Cerebellar nuclear complex (tissue), 1 donor: ENCODE measurements at places on chromosomes 4 and X.

- DNase-seq, result no peak
Observed at GRCh38 chr4:152485726-152486276, 50.1 kb downstream of the FBXW7 start.

- DNase-seq, result no peak
Observed at GRCh38 chr4:86718152-86718551, 124.0 kb downstream of the PTPN13 start.

- DNase-seq, result no peak
Observed at GRCh38 chrX:120310861-120311726, at the start of gene TMEM255A. Gene TMEM255A (minus strand): TSS chrX:120311461. CDS start chrX:120311309, 152 bp downstream.

DNA sequence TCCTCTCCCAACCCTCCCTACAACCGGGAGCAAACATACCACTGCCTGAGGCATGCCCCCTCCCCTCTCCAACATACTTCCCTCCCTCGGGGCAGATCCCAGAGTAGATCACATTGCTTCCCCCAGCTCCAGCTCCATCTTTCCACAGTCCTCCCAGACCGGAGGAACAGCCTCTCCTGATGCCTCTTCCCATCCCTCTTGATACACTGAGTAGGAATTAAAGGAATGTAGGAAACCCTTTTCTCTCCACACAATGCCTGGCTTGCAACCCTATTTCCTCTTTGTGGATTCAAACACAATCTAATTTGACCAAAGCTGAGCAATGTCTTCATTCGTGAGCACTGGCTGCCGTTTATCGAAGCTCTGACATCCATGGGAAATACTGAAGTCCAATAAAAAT lies 339.8 kb downstream of the BCOR start:
- no peak for DNase-seq

DNA sequence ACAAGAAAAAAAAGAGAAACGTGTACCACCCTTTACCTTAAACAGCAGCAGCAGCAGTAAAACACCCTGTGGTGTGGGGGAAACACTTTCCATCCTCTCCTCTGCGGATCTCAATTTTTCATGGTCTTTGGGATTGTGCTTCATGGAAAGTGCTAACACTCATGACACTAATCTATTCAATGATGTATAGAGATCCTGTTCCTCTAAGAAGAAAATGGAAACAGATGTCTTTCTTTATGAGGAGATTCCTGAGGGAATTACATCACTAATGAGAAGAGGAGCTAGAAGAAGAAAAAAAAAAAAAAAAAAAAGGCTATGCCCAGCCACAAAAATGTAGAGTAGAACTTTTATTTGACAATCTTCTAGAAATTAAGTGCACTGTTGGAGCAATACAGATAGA lies 62.9 kb upstream of the NDST3 start:
- no peak for DNase-seq

GRCh38 chr4:79247695-79248394 lies 78.0 kb downstream of the NAA11 start:
- no peak for DNase-seq

- no peak for DNase-seq
Observed at GRCh38 chrX:46547857-46548256, 2.6 kb upstream of the ZNF674 start.

DNA sequence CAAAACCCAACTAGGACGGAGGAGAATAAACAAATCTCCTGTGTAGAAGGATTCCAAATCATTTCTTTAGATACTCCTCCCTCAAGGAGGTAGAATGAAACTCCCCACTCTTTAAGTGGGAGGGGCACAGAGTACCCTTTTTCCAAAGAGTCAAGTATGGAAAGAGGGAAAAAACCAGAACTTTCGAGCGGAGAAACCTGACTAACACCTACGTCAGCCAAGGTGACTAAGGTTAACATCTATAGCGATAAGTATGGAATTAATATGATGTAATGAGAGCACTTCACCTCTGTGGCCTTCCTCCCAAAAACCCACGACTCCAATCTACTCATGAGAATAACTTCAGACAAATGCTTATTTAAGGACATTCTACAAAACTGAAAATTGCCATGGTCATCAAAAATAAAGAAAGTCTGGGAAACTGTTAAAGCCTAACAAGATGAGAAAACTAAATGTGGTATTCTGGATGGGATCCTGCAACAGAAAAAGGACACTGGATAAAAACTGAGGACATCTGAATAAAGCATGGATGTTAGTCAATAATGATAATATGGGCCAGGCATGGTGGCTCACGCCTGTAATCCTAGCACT lies 157.0 kb upstream of the MAP3K15 start:
- DNase-seq, result no peak

GRCh38 chr4:144647095-144647561 lies 1.2 kb downstream of the HHIP start:
- DNase-seq, result no peak

- DNase-seq, result no peak
Observed at GRCh38 chrX:2474280-2474962, 26.4 kb downstream of the DHRSX start.

- no peak for DNase-seq
Observed at GRCh38 chrX:153944800-153945150, 332 bp upstream of the RENBP start.

GRCh38 chrX:150621652-150622051 lies 53.2 kb downstream of the MTM1 start:
- no peak for DNase-seq

GRCh38 chrX:121479406-121479805 lies 432.0 kb downstream of the GLUD2 start:
- no peak for DNase-seq

- no peak for DNase-seq
Observed at GRCh38 chrX:112636288-112636687, 43.5 kb downstream of the LHFPL1 start.

DNA sequence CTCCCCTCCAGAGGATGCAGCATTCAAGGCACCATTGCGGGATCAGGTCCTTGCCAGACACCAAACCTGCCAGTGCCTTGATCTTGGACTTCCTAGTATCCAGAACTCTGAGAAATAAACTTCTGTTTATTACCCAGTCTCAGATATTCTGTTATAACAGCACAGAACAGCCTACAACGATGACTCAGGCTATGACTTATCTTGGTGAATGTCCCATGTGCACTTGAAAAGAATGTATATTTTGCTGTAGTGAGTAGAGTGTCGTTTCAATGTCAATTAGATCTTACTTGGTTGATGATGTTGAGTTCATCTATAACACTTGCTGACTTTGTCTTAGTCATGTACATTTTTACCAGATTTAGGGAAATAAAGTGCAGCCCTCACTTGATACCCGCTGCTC lies 34.5 kb upstream of the PGRMC1 start:
- DNase-seq, result no peak

GRCh38 chr4:63325140-63325539 lies 1084.1 kb downstream of the TECRL start:
- DNase-seq, result no peak

- DNase-seq, result no peak
Observed at GRCh38 chrX:129637217-129638109, 17.3 kb downstream of the APLN start.

DNA sequence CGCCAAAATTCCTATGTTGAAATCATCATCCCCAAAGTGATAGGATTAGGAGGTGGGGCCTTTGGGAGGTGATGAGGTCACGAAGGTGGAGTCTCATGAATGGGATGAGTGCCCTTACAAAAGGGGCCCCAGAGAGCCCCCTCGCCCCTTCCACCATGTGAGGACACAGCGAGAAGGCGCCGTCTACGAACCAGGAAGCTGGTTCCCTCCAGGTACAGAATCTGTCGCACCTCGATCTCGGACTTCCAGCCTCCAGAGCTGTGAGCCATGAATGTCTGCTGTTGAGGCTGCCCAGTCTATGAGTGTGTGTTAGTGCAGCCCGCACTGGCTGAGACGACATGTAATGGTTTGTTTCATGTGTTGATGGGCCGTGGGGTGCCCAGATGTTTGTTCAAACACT lies 60.3 kb downstream of the PRKX start:
- no peak for DNase-seq

DNA sequence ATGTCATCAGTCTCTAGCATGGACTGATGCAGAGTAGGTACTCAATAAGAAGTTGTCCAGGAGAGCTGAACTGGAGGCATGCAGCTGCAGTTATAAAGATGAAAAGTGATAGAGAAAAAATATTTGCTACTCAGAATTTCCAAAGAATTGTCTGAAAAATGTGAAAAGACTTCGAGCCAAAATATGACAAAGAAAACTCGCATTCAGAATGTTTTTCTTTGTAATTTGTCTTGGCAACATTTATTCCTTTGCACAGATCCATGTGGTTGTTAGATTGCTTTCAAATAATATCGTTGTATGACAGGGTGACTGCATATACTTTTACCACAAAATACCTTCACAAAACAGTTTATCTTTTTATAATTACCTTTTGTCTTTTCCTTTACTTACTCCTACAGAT lies 128.0 kb upstream of the SLC4A4 start:
- no peak for DNase-seq
